Natural killer cell treated with Interleukin-12 subunit alpha and Interleukin-12 subunit beta and Interleukin-15 and Interleukin-18, amount 100 ng/mL, for 72 hours (primary cell): ENCODE measurements at places on chromosomes 7 and 10. TPM values are rescaled to one million over a fixed set of nuclear protein-coding genes. Genes with fewer than 3 reads are reported as not detected.

The CTAGE6 gene
- total RNA-seq: 1.6 TPM

The ACTR3C gene
- total RNA-seq: 12.6 TPM

The DLX6 gene
- total RNA-seq: not detected

The SPRN gene
- total RNA-seq: not detected

The HEPACAM2 gene
- not detected for total RNA-seq

DNA sequence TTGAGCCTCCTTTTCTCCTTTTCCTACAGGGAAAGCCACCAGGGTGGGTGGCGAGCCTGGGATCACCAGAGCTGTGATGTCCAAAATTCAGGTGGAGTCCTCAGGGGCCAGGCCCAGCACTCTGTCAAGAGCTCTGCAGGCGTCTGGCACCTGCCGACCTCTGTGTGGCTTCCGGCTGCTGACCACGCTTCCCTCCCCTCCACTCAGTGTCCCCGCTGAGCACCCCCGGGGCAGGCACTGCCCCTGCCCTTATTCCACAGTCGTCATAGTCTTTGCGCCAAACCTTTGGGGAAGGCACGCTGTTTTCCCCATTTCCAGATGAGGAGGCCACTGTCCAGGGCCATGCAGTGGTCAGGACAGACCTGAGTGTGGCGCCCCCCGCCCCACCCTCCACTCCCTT lies 7.5 kb downstream of the MTG1 start:
- H3K27ac ChIP-seq: peak overlapping the region; percentile 94
- peak overlapping the region; percentile 74 for H3K4me3 ChIP-seq
- peaks cover 41% of the 10 kb centered on the region for H3K4me1 ChIP-seq

GRCh38 chr10:44398271-44398670 lies 13.4 kb upstream of the CXCL12 start:
- H3K4me3 ChIP-seq: no peak overlapping the region
- no peaks in the 10 kb centered on the region for H3K36me3 ChIP-seq
- H3K27me3 ChIP-seq: peaks cover 23% of the 10 kb centered on the region
- no peak overlapping the region for H3K27ac ChIP-seq
- DNase-seq: no peak

DNA sequence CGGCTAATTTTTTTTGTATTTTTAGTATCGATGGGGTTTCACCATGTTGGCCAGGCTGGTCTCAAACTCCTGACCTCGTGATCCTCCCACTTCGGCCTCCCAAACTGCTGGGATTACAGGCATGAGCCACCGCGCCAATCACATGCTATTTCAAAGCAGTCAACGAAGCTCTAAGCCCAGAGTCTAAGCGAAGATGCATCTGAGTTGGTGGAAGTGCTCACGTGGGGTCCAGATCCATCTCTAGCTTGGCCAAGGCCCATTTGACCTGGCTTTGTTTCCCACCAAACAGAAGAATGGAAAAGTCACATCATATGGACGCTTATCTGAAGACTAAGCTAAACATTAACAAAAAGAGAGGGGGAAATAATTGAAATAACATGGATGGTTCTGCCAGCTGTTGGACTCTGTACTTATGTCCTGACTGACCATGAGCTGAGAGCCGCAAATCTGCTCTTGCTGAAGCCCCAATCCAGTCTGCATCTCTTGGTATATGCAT lies 3.8 kb upstream of the GTF2I start:
- DNase-seq: no peak
- H3K4me1 ChIP-seq: peaks cover 34% of the 10 kb centered on the region
- H3K4me3 ChIP-seq: no peak overlapping the region

- H3K27ac ChIP-seq: no peak overlapping the region
- no peak for DNase-seq
- no peaks in the 10 kb centered on the region for H3K27me3 ChIP-seq
- H3K36me3 ChIP-seq: no peaks in the 10 kb centered on the region
- H3K4me1 ChIP-seq: no peaks in the 10 kb centered on the region
Observed at GRCh38 chr7:82122275-82122674, 321.3 kb downstream of the CACNA2D1 start.

DNA sequence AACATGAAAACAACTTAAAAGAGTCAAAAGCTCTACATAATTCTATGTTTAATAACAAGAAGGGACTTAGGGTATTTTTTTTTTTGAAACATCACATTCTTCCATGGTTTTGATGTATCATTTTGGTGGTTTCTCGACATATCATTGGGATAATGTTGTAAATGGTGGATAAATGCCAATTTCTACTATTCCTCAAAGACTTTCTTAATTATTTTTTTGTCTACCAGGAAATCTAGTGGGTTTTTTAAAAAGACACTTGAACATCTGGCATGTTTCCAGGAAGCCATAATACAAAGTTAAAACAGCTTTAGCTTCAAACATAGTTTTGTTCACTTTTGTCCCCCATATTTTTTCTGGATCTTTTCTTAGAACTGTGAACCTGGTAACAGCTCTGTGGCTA lies 200.4 kb downstream of the DKK1 start:
- DNase-seq: no peak
- H3K4me3 ChIP-seq: no peak overlapping the region
- H3K27ac ChIP-seq: no peak overlapping the region

- H3K4me1 ChIP-seq: peaks cover 7% of the 10 kb centered on the region
- H3K4me3 ChIP-seq: no peak overlapping the region
- H3K27me3 ChIP-seq: peaks cover 6% of the 10 kb centered on the region
- no peak for DNase-seq
- no peaks in the 10 kb centered on the region for H3K36me3 ChIP-seq
Observed at GRCh38 chr7:16433568-16434122, 12.3 kb upstream of the CRPPA start.

GRCh38 chr7:78487464-78487863 lies 688.9 kb downstream of the PHTF2 start:
- H3K36me3 ChIP-seq: no peaks in the 10 kb centered on the region
- DNase-seq: no peak
- H3K4me1 ChIP-seq: no peaks in the 10 kb centered on the region

DNA sequence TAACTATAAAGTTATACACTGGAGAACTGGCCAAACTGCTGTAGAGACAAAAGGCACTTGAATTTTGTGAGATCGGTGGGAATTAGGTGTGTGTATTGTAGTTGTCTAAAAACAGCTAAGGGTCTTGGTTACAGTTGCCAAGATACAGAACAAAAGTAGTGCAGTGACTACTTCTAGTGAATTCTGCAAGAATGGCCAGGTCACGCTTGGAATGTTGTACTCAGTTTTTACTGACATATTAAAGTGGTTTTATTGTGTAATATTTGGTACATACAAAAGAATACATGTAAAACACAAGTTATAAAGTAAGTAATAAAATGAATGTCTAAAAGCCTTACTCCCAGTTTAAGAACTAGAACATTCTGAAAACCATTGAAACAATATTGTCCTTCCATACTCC lies 42.4 kb downstream of the PRPF18 start:
- no peak overlapping the region for H3K27ac ChIP-seq
- no peaks in the 10 kb centered on the region for H3K4me1 ChIP-seq
- no peaks in the 10 kb centered on the region for H3K27me3 ChIP-seq
- no peak for DNase-seq
- no peak overlapping the region for H3K4me3 ChIP-seq

DNA sequence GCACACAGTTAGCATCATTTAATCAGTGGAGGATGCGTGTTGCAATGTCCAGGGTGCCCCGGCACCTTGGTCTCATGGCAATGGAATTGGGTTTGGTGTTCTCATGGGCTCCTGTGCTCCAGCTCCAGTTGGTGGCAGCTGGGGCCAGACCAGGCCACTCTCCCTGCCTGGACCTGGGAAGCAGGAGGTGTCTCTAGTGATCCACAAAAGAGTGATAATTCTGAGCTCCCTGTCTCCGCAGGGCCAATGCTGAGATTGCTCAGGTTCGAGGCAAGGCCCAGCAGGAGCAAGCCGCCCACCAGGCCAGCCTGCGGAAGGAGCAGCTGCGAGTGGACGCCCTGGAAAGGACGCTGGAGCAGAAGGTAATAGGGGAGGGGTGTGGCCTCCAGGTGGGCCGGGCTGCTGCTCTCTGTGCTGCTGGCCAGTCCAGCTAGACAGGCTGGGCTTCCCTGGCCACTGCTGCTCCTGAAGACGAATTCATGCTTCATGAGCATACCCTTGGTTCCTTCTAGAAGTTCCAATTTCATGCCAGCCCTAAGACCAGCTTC lies 21.7 kb upstream of the BTBD16 start:
- H3K4me3 ChIP-seq: no peak overlapping the region
- H3K4me1 ChIP-seq: no peaks in the 10 kb centered on the region
- H3K27me3 ChIP-seq: peaks cover 11% of the 10 kb centered on the region
- no peak overlapping the region for H3K27ac ChIP-seq
- H3K36me3 ChIP-seq: no peaks in the 10 kb centered on the region

DNA sequence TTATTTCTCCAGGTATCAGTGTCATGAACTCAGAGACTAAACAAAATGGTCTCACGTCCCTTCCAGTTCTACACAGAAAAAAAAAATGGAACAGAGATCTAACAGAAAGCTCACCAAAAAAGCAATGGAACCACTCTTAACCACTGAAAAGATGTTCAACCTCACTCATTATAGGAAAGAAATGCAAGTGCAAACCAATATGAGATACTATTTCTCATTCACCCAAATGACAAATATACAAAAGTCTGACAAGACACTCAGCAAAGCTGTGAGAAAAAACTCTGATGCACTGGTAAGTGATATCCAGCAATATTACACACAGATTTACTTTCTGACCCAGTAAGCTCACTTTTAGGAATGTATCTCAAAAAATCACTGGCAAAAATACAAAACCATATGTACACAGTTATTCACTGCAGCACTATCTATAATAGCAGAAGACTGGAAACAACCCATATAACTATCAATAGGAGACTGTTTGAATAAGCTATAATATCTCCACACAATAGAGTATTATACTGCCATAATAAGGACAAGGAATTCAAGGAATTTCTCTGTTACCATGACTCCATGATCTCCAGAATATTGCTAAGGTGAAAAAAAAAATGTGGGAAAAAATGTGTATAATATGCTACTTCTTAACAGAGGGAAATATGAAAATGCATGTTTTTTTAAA lies 36.6 kb downstream of the ABI1 start:
- DNase-seq: no peak
- H3K4me1 ChIP-seq: peaks cover 51% of the 10 kb centered on the region
- H3K27ac ChIP-seq: no peak overlapping the region
- peaks cover 10% of the 10 kb centered on the region for H3K36me3 ChIP-seq

GRCh38 chr7:94634502-94634901 lies 21.4 kb downstream of the SGCE start:
- no peaks in the 10 kb centered on the region for H3K4me1 ChIP-seq
- H3K36me3 ChIP-seq: no peaks in the 10 kb centered on the region
- H3K4me3 ChIP-seq: no peak overlapping the region
- peaks cover 20% of the 10 kb centered on the region for H3K27me3 ChIP-seq

- no peak for DNase-seq
- H3K4me1 ChIP-seq: no peaks in the 10 kb centered on the region
- H3K27me3 ChIP-seq: peaks cover 22% of the 10 kb centered on the region
- no peak overlapping the region for H3K27ac ChIP-seq
- H3K36me3 ChIP-seq: no peaks in the 10 kb centered on the region
Observed at GRCh38 chr10:86327954-86328725, 38.5 kb downstream of the GRID1 start.

- H3K27me3 ChIP-seq: no peaks in the 10 kb centered on the region
- peaks cover 2% of the 10 kb centered on the region for H3K4me1 ChIP-seq
Observed at GRCh38 chr10:112716924-112717413, 233.1 kb upstream of the TCF7L2 start.

GRCh38 chr7:37208528-37208927 lies 240.1 kb downstream of the ELMO1 start:
- no peak for DNase-seq

- H3K36me3 ChIP-seq: no peaks in the 10 kb centered on the region
- DNase-seq: no peak
- no peak overlapping the region for H3K4me3 ChIP-seq
- H3K4me1 ChIP-seq: no peaks in the 10 kb centered on the region
Observed at GRCh38 chr7:95444796-95445195, 10.0 kb upstream of the PON2 start.

DNA sequence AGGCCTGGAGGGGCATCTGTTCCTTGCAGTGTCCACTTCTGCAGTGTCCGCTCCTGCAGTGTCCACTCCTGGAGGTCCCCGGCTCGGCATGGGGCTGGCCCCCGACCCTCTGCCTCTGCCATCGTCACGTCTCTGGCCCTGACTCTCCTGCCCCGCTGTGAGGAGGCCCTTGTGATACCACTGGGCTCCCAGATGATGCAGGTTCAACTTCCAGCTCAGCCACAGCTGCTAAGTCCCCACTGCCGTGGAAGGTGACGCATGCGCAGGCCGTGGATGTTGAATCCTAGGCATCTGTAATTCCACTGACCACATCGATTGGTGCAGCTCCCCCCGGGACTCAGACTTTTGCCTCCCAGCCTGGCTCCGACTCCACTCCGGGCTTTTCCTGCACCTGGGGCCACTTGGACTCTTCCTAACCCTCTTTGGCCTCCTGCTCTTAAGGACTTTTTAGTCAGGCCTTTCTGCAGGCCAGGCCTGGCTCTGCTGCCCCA lies 95.1 kb downstream of the GLRX3 start:
- no peaks in the 10 kb centered on the region for H3K36me3 ChIP-seq
- no peaks in the 10 kb centered on the region for H3K4me1 ChIP-seq
- no peak overlapping the region for H3K4me3 ChIP-seq
- DNase-seq: no peak
- peaks cover 6% of the 10 kb centered on the region for H3K27me3 ChIP-seq

DNA sequence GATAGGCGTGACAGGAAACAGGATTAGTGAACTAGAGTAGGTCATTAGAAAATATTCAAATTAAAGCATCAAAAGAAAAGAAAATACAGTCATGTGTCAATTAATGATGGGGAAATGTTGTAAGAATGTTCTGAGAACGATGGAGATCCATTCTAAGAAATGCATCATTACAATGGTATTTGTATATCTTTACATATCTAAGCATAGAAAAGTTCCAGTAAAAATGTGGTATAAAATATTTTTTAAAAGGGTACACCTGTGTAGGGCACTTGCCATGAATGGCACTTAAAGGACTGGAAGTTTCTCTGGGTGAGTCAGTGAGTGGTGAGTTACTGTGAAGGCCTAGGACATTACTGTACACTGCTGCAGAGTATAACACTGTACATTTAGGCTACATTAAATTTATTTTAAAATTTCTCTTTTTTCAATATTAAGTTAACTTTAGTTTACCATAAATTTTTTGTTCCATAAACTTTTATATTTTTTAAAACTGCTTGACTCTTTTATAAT lies 282.5 kb downstream of the BMPER start:
- H3K4me3 ChIP-seq: no peak overlapping the region
- no peaks in the 10 kb centered on the region for H3K4me1 ChIP-seq
- no peak for DNase-seq
- H3K27ac ChIP-seq: no peak overlapping the region
- H3K36me3 ChIP-seq: no peaks in the 10 kb centered on the region

DNA sequence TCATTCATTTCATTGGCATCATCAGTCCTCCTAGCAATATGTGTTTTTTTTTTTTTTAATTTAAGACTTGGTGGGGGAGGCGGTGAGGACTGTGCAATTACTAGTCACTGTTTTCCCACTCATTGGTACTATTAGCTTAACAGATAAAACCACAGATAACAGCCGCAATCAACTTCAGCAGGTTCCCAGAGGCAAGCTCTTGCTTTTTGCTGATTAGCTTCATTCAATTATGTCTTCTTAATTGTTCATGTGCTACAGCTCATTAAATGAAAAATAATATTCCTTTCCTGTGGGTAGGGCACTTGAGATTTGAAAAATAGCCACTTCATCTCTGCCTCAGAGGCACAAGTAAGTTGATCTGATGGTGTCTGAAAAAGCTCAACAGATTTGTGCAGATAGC lies 215.5 kb downstream of the PCDH15 start:
- H3K36me3 ChIP-seq: no peaks in the 10 kb centered on the region
- H3K27ac ChIP-seq: no peak overlapping the region
- H3K27me3 ChIP-seq: no peaks in the 10 kb centered on the region
- H3K4me1 ChIP-seq: no peaks in the 10 kb centered on the region
- no peak for DNase-seq
